Cerebellar nuclear complex (tissue), 1 donor: ENCODE measurements at places on chromosomes 3 and 15.

DNA sequence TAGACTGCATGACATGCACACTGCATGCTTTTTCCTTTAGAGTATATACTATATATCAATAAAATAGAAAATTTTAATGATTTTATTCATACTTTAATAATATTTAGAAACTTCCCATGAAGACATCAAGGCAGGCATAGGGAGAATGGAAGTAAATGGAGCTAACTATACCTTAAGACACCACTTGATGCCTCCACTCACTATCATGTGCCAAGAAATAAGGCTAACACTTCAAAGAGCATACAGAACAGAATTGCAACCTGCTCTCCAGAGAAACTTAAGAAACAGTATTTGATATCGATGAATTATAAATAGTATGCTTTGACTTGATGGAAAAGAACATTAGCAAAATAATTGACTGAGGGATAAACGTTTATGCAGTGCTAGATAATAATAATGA lies 192.6 kb upstream of the MBNL1 start:
- DNase-seq = no peak

DNA sequence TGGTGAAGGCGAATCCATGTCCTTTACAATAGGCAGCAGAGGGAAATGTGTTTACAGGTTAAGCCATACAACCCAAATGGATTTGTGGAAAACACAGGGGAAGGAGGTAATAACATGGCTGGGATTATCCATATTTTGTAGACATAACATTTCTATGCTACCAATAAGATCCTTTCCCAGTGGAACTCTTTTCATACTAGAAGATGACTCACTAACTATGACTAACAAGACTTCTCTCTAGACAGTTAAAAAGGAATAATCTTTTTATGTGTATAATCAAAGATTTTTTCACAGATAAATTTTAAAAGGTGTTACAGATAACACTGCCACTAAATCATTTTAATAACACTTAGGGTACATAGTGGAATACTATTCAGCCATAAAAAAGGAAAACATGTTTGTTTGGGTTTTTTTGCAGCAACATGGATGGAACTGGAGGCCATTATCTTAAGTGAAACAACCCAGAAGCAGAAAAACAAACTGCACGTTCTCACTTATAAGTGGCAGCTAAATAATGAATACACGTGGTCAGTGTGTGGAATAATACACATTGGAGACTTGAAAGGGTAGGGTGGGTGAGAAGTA lies 39.6 kb downstream of the VPS13C start:
- no peak for DNase-seq

GRCh38 chr3:188916934-188917401 lies 254.8 kb upstream of the TPRG1 start:
- DNase-seq = no peak

DNA sequence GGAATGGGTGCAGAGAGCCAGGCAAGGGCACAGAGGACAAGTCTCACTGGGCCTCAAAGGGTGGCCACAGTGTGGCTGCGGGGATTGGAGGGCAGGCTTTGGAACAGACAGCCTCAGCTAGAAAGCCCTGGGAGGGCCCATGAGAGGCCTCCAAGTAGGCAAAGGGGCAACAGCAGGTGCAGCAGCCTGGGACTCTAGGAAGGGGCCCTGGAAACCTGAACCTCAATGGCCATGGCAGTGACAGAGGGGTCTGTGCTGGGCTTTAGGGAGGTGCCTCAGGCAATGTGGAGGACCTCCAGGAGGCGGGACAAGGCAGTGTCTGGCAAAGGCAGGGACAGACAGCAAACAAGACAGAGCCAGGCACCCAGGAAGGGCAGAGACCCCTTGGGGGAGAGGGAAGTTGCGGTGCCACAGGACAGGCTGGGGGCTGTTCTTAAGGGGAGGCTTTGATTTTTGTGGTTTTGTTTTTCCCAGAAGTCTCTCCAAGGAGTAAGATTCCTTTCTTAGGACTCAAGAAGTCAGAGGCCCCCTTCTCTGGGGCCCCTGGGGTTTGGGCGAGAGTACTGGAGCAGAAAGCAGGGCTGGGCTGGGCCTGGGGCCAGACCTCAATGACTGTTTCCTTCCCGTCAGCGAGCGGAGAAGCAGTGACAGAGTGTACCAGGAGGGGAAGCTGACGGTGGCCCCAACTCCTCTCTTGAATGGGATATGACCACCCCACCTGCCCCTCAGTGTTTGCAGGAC lies 9.7 kb downstream of the STOML1 start:
- no peak for DNase-seq

DNA sequence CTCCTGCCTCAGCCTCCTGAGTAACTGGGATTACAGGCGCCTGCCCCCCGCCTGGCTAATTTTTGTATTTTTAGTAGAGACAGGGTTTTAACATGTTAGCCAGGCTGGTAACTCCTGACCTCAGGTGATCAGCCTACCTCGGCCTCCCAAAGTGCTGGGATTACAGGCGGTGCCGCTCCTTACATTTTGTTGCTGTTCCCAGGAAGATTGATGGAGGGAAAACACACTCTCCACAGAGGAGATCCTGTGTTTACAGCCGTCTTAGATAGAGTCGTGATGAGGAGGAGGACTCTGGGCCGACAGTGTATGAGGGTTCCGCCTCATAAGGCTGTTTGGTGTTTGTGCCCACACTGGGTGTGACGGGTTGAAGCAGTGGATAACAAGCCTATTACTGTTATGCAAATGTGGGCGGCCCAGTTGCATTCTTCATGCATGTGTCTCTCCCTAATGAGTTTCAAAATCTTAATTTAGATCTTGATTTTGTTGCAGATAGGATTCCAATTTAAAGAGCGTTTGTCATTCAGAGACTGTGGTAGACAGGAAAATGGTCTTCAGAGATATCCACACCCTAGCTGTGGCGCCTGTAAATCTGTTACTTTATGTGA lies 60.0 kb downstream of the APBA2 start:
- DNase-seq = no peak
